Cardiac muscle cell (in vitro differentiated cells and primary cell): ENCODE measurements at places on chromosomes 12 and 14.
A peak's percentile ranks its signal among the peaks of the same experiment; 100 is the strongest.

DNA sequence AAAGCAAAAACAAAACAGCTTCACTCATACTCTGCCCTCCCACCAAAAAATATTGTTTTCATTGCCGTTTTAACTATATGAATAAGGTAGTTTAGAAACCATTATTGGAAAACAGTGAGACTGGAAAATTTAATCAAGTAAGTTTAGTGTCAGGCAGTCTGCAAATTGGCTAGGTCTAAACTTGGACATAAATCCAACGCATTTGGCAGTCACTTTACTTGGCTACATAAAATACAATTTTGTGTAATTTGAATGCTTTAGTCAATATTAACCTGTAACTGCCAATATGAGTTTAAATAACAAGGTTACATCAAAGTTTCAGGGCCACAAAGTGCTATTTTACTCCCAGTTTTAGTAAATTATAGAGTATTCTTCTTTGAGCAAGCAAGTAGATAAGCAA, 202.3 kb upstream of the SLC38A2 start:
- DNase-seq = no peak

GRCh38 chr14:68389943-68390342, 402.9 kb downstream of the ZFP36L1 start:
- DNase-seq = no peak

DNA sequence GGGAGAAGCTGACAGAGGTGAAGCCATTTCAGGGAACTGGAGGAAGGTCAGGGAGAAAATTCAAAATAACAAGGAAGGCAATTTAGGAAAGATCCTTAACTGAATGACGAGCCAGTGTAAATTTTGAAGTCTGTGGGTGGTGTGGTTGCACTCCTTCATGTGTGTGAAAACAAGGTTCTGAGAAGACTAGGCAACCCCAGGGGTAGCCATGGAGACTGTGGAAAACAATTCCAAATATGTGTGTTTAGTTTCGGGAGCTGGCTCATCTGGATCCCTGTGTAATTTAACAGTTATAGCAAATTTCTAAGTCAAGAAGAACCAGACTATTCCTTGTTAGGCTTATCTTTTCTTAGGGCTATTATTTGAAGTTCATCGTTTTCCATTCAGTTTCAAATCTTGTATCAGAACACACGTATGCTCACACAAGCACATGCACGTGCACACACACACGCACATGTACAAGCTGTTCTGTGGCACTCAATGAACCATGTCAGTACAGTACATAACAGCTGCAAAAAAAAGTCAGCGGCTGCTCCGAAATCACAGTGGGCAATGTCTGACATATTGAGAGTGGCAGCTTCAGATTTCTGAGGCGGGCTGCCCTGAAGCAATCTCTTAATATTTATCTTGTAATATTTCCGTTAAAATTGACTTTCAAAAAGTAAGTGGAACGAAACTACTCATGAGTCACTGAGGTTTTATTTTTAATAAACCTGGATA, 411.2 kb downstream of the AEBP2 start:
- DNase-seq = no peak

DNA sequence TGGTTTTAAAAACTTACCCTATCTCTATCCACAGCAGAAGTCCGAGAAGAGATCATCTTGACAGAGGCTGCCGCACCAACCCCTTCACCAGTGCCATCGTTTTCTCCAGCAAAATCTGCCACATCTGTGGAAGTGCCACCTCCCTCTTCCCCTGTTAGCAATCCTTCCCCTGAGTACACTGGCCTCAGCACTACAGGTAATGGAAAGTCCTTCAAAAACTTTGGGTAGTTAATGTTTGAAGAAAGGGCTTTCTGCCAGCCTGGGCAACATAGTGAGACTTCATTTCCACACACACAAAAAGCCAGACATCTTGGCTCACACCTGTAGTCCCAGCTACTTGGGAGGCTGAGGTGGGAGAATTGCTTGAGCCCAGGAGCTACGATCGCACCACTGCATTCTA, 41.6 kb upstream of the RIC8B start:
- no peak for DNase-seq

- no peak for DNase-seq
These were observed 15.4 kb downstream of the C1S start for GRCh38 chr12:7075939-7076338.

DNA sequence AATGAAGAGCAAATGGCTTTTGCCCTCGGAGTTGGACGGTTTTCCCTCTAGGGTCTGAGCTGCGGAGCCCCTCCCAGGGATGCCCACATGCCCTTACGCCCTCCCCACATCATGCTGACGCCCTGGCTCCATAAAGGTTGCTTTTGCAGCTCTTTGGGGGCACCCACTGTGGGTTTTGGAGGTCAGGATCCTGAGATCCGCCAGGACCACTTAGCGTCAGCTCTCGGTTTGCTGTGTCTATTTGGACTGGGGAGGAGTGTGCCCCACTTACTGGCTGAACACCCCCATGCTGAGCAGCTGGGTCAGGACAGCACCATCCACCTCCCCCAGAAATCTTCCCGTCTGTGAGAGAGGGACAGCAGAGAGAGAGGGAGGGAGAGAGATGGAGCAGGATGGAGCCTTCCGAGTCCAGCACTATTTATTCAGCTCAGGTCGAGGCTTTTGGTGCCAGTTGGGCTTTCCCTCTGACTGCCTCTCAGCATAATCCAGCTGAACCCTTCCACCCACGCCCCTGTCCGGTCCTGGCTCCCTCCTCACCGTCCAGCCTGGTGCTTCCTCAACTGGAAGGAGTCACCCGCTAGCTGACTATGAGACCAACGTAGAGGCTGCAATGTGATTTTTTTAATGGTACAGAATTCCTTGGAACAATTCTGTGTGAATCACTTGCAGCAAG, 18.9 kb upstream of the LRTM2 start:
- DNase-seq = no peak

GRCh38 chr12:666766-667308, 3.6 kb upstream of the NINJ2 start:
- no peak for DNase-seq

DNA sequence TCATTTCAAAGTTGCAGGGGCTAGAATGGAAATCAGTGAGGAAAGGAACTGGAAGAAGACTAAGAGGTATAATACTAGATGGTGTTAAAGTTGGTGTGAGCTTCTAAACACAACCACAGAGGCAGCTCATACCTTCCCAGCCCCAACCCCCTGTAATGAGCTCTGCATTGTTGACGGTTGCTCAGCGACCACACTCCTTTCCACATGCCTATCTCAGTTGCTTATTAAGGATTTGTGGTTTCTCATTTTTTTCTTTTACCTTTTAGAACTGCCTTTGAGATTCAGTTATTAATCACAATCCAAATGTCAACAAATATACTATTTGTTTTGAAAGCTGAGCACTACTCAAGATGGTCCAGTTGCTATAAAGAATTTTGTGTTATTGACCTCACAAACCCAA, 62.1 kb upstream of the KIF21A start:
- DNase-seq = no peak

DNA sequence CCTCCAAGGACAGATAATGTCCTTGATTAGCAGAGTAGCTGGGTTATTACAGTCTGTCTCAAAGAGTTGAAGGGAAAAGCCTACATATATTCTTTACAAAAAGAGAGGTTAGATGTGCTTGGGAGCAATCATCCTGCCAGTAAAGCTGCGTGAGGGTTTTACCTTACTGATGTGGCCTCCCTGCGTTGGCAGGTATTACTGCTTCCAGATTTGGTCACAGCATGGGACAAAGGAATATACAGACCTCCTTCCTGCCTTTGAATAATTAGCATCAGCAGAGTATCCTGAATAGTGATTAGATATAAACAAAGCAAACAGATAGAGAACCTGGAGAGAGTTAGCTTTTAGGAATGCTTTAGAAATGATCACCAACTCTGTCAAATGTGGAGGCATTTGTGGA, 69.6 kb downstream of the TMTC2 start:
- DNase-seq = no peak

DNA sequence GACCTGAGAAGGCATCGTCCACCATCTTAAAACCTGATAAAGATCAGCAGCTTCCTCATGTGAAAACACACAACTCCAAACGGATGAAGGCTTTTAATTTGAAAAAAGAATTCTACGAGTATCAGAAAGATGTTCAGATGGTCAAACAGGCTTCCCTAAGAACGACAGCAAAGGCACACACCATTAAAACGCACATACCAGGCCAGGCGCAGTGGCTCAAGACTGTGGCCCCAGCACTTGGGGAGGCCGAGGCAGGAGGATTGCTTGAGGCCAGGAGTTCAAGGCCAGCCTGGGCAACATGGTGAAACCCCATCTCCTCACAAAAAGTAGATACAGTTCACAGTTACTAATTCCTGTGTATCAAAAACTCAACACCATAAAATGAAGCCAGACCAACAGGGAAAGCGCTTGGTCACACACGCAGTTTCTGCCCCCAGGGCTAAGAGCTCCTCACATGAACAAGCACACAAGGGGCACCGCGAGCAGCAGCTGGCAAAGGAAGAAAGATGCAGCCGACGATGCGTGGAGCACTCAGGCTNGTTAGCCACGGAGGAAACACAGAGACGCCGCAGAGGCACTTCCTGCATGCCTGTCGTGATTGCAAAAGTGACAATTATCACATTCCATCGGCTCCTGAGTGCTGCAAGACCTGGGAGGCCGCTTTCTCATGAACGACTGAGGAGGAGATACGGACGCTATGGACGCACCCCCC, 78.0 kb downstream of the NOC4L start:
- DNase-seq = peak; percentile 49

GRCh38 chr14:31024577-31025366, 677 bp upstream of the AP4S1 start:
- no peak for DNase-seq

DNA sequence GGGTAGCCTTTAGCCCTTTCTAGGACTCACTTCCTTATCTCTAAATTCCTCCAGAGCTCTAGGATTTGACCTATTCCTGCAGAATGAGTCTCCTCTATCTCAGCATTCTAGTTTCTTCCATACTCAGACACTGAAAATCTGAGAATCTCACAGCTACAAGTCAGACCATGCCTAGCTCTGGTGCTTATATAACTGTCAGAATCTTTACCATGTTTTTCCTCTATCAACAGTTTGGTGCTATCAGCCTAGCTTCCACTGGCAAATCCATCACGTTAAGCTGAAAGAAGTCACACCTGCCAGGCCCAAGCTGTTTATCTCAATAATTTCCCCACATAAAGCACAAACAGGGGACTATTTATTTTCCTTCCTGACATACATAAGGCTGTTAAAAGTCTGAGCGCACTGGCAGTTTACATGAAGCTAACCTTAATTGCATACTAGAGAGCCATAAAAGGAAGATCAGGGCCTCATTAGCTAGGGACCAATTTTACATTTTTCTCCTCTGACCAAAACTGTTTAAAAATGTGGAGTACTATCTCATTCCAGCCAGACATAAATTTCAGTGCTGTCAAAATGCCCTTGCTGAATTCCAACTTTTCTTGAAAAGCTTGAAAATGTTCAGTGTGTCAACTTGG, 270.5 kb downstream of the C12orf75 start:
- no peak for DNase-seq

- peak; percentile 11 for DNase-seq
These were observed 1.3 kb upstream of the TCP11L2 start for GRCh38 chr12:106301241-106301610.

DNA sequence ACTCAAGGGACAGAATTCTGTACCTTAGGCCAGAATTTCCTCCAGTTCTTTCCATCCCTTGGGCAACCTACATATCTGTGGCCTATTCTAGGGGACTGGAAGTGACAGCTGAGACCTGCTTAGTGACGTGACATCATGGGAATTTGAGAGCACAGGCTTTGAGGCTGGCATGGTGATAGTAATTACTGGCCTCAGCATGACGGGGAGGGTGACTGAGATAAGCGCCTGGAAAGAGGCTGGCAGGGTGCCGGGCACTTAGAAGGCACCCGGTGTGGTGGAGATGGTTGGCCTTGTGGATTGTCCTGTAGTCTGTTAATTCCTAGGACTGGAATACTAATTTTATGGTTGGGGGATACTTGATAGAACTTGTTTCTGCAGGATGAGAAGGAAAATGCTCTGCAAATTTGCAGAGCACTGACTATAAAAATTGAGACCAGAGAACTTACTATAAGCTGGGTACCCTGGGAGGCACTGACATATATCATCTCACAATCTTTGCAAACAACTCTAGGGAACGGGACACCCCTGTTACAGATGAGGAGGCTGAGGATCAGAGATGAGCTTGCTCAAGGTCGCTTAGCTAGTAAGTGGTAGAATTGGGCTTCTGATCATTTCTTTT, 42.2 kb upstream of the TBX3 start:
- no peak for DNase-seq

- no peak for DNase-seq
These were observed 25.8 kb upstream of the MAX start for GRCh38 chr14:65128096-65128495.

GRCh38 chr12:24036438-24037216, 87.2 kb upstream of the SOX5 start:
- DNase-seq = no peak

DNA sequence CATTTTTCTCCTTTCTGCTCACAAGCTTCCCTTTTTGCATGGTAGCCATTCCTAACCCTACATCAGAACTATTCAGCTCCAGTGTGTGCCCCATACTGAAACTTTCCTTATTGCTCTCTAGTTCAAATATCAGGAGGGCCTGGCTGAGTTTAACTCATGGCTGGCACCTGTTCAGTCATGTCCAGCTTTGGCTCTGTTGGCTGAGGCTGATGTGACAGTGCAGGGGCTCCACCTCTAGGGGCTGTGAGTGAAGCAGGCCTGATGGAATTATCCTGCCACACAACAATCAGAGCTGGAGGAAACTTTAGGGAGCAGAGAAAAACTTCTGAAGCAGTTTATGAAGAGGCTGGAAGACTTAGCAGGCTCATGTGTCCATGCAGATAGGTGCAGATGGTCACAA, 8.5 kb downstream of the COQ6 start:
- DNase-seq = no peak

GRCh38 chr12:90999527-90999926, 5.2 kb downstream of the EPYC start:
- DNase-seq = no peak

GRCh38 chr14:75335571-75335970, 56.9 kb downstream of the FOS start:
- DNase-seq = no peak

DNA sequence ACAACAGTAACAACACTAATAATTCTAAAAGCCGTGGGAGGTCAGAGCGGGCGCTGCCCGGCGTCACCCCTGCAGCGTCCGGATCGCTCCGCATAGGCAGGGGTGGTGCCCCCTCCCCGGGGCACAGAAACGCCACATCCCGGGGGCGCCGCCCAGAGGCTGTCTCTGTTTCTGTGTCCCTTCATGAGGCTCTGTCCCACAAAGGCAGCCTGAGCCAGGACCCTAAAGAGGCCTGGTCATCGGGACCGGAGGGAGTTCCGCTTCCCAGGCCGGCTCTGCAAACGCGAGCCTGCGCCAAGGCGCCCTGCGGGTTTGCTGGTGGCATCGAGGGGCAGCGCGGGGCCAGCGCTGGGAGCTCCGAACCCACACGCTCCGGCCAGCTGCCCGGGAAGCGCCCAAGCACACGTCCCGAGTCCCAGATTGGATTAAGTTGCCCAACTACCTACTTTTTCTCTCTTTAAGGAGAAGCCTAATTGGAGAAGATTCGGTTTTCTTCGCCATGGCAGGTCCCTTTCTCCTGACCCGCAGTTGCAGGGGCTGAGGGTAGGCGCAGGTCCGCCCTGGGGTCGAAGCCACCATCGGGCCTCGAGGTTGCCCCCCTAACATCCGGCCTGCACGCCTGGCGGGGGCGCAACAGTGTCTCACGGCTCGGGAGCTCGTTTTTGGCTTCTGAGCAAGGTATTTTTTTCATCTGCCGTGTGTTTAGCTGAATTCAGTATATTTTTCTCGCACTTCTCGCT, 421.7 kb downstream of the VRK1 start:
- DNase-seq = no peak
